ENCODE measurements at places on chromosomes 16 and 17.

DNA sequence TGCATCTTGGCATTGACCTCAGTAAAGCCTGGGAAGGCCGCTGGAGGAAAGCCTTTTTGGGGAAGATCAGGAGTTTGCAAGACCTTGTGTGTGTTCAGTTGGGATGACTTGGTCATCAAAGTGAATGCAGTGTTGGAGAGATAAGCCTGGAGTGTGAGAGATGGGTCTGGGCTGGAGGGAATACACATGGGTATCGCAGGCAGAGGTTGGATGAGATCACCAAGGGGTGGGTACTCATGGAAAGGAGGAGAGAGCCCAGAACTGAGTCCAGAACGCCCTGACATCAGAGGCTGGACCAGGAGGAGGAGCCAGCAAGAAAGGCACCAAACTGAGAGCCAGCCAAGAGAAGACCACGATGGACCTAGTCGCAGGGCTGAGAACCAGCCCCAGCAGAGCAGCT is 35.2 kb downstream of the SDK2 start:
- no peak for DNase-seq

DNA sequence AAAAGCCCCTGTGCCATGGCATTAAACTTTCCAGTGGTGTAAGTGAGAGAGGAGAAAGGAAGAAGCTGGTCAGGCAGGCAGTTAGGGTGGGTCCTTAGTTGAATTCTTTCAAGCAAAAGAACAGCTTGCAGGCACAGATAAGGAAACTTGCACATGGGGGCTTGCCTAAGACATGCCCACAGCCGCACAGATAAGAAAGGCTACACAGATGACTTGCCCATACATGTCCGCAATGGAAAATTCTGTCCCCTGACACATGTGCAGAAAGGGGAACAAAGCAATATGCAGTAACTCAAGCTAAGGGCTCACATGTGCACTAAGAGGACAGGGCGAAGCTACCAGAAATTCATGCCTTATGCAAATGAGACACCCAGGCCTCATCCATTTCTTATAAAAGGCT is 69.9 kb downstream of the GSG1L start:
- DNase-seq, result no peak

GRCh38 chr17:31281061-31281460 is 16.0 kb downstream of the OMG start:
- no peak for DNase-seq

GRCh38 chr17:50188921-50189549 is 12.4 kb downstream of the COL1A1 start:
- DNase-seq, result no peak

- no peak for DNase-seq
These were observed 51.1 kb upstream of the NDRG4 start for GRCh38 chr16:58448890-58449289.

- no peak for DNase-seq
These were observed 1.4 kb downstream of the YPEL2 start for GRCh38 chr17:59332749-59333377.

GRCh38 chr17:5257124-5257523 is 22.5 kb upstream of the SCIMP start:
- DNase-seq, result no peak

DNA sequence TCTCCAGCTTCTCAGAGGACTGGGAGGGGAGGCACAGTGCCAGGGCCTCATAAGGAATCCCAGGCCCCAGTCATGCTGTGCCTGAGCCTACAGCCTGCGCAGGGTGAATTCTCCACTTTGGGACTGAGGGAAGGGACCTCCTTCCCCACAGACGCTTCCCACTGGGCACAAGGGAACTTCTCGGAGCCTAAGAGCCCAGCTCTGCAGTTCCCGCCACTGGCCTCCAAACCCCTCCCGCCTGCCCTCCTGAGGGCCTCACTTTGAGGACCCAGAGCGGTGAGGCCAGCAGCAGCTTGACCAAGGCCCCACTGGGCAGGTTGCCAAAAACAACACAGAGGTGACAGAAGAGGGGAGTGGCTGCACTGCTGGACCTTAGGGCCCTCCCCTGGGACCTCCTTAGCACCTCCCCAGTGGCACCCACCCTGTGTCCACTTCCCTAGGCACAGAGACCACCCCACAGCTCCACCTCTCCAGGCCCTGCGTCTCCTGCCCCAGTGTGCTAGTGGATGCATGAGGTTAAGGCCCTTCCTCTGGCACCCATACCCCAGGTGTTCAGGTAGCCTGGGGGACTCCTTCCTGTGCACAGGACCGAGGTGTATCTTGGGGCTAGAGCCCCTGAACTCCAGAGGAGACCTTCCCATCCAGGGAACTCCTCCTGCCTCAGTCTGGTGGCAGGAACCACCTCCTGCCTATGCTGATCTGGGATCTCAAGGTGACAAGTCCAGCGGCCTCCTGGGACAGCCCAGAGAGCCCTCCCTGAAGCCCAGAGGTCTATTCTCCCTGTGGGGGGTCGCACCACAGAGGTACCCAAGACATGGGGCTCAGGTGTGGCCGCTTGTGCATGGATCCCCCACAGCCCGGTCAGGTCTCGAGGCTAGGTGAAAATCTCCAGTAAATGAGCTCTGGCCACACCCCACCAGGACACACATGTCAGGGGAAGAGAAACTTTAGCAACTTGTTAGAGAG is 3.4 kb downstream of the CASKIN2 start:
- DNase-seq, result no peak

GRCh38 chr17:65360961-65361552 is 200.4 kb downstream of the AXIN2 start:
- DNase-seq, result no peak

DNA sequence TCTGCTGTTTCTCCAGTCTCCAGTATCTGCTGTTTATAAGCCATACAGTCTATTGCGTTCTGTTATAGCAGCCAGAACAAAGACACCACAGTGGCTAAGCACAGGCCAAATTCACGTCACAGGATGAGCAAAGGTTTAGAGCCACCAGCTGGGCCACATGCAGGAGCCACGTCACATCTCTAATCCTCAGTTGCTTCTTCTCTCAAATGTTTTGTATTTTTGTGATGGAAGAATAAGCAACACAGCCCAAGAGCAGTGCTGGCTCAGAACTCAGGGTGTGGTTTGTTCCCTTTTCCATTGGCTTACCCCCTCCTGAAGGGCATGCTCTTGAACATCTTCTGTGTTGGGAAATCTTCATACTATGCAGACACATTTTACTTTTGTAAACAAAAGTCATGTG is 309.4 kb upstream of the CDH5 start:
- no peak for DNase-seq

DNA sequence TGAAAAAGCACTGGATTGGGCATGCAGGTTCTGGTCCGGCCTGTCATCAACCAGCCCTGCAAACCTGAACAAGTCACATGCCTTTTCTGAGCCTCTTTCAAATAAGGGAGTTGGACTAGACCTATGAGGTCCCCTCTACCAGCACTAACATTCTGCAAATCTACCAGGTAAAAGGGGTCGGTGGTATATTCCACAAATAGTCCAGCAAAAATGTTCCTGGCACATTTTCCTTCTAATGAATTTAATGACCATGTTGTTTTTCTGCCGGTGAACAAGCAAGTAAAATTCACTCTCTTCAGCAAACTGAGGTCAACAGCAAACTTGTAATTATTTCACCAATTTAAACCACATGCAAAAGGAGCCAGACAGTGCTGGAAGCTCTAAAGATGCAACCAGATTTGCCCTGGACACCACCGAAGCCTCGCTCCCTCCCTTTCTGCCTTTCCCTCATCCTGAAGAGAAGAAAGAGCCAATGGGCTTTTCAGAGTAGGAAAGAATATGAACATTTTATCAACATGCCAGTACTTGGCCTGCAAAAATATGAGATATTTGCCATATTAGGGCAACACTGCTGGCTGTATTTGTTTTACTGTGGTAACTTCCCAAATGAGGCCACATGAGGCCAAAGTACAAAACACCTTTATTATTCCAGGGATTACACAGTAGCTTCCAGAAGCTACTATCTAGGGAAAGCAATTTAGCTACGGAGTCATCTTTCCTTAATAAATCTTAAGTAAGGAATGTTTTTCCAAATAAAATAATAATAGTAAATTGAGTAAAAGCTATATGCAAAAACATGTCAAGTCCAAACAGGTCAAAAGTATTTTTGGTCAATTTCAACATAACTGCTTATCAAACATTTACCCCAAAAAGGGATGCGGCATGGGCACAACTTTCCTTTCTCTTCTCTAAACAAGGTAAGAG is 45.0 kb downstream of the USP31 start:
- no peak for DNase-seq

DNA sequence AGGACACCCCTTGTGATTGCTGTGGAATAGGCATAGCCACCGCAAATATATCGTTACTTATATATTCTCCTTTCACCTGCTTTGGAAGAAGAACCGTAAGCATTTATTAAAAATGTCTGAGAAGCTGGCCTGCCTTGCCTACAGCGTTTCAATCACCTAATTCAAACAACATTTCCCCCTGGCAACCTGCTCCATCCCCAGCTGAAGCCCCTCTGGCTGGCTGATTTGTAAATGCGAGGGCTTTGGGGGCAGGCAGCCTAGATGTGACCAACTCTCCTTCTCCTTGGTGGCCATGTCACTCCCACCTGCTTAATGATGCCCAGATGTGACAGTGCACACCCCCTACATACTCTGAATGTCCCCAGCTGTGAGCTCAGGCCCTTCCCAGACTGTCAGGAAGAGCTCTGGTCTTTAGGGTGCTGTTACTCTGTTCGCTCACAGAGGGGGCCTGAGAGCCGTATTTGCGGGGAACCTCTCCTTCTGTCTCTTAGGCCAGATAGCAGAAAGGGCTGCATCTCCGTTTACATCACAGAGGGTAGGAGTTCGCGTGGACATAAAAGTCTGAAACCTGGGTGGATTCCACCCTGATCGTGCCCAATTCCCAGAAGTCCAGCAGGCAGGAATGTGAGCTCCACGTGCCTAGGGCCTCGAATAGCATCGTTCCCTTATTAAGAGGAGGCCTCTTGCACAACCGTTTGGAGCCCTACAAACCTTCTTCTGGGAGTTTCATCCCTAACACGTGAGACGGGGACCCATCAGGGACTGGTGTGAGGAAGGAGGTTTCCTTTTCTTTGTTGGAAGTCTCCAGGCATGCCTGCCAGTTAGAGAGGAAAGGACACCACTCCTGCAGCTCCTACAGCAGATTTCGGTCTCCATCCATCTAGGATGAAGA is 2.4 kb upstream of the SDK2 start:
- no peak for DNase-seq

GRCh38 chr17:76272541-76273444 is 7.6 kb downstream of the UBALD2 start:
- DNase-seq, result peak; percentile 62

GRCh38 chr17:31379597-31380205 is 11.8 kb upstream of the RAB11FIP4 start:
- no peak for DNase-seq

- DNase-seq, result peak; percentile 73
These were observed 4.0 kb upstream of the ABCC3 start for GRCh38 chr17:50630524-50631194.

DNA sequence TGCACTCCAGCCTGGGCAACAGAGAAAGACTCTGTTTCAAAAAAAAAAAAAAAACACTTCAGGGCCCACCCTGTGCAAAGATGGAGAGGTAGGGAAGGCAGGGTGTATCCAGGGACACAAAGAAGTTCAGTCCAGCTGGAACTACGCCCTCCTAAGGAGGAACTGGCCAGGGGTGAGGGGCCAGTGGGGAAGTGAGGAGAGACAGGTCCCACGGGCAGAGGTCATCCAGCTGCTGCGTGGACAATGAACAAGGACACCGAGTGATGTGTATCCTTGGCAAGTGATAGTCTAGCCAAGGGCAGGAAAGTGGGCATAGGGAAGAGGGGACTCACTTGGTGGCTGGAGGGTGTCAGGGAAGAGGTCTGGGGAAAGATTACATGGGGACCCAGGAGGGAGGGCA is 9.4 kb upstream of the RIPOR1 start:
- DNase-seq, result no peak

GRCh38 chr17:49687878-49688491 is 10.1 kb upstream of the SPOP start:
- peak; percentile 36 for DNase-seq

DNA sequence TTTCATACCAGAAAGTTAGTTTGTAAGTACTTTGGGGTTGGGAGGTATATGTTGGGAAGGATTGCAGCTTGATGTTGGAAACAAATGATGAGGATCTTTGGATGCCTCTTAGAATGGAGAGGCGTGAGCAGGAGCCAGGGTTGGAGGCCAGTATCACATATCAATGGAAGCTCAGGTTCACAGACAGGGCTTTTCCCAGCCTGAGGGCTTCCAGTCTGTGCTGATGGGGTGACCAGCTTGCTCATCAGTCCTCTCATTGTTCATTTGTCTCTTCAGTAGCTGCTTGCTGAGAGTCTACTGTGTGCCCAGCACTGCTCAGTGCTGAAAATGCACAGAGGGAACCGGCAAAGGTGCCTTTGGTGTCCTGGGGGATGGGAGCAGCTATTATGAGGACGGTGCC is 5.8 kb downstream of the DNAAF1 start:
- DNase-seq, result no peak

GRCh38 chr16:65124596-65124995 is 2.7 kb upstream of the CDH11 start:
- no peak for DNase-seq

- DNase-seq, result no peak
These were observed 85.2 kb upstream of the NKD1 start for GRCh38 chr16:50462793-50463507.

GRCh38 chr17:17484451-17484899 is 7.7 kb downstream of the MED9 start:
- DNase-seq, result no peak

DNA sequence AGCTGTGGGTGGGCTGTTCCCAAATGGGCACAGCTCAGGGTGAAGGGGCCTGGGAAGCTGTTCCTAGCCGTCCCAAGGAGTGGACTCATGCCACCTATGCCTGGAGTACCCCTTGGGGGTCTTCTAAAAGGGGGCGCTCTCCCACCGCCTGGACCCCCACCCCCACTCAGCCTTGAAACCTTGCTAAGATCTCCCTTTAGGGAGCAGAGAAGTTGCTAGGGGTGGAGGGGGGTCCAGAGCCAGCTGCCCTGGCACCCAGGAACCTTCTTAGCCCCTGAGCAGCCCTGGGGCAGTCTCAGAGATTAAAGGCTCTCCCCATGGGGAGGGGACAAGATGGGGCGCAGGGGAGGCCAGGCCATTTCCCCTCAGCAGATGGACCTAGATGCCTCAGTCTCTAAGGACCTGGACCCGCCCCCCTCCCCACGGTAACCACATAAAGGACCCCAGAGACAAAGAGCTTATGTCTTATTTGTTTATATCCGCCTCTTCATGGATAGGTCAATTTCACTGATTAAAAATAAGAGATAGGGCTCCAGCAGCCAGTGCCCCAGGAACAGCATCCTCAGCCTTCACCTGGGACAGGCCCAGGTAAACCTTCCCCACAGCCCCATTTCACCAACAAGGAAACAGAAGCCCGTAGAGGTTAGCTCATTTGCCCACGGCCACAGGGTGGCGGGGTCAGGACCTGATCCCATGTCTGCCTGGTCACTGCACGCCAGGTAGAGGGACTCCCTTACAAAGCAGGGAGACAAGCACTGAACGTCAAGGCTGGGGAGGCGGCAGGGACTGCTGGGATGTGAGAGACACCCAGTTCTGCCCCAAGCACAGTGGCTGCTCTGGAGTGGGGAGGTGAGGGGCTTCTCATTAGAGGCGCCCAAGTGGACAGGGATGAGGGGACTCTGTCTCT is 3.4 kb downstream of the MTSS2 start:
- no peak for DNase-seq
